ENCODE measurements at places on chromosomes 6 and 20.

DNA sequence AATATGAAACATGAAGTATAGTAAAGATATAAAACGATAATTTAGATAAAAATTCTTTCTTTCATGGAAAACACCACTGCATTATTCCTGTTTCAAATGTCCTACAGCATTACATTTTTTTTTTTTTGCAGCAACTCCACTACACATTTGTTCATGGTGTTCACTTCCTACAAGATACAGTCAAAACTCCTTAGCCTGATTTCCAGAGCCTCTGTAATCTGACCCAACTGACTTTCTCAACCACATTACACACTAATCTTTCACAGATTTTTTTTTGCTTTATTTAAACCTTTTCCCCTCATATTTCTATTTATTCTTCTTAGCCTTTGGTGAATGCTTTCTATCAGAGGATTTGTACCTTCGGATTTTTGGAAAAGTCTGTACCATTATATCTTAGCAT, 176.5 kb upstream of the PDE7B start:
- DNase-seq = no peak

DNA sequence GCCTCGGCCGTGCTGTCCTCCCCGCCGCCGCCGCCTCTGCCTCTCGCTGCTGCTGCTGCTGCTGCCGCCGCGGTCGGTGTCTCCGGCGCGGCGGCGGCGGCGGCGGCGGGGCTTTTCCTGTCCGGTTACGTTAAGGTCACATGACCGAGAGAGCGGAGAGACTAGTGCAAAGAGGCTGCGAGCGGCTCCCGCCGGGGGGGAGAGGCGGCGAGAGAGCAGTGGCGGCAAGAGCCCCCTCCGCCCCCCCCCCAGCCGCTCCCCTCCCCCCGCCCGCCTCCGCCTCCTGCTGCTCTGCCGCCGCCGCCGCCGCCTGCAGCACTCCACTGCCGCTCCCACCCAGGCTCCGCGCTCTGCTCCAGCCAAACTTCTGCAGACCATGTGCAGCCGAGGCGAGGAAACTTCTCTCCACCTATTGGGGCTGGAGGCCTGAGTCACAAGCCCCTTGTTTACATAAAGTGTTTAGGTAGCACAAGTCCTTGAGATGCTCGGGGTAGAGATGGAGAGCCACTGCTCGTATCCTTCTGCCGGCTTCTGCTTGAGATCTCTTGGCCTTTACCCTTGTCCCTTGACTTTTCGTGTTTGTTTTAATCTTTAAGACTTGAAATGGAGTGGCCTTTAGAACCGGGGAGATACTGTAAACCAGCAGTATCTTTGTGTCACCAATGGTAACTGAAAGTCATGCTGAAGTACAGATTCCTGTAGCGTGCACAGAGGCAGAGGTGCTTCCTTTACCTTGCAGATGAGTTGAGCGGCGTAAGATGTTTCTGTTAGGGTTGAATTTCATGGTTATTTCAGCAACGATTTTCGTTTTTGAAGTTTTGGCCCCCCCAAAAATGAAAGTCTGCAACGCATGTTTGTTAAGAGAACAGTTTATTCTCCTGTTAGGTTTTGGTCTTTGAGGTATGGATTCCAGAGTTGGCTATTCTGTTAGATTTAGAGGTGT, at the start of gene ZBTB2:
TSS of gene ZBTB2 (minus strand) at position 89 of the 943 bp plus-strand sequence. CDS start 17,922 bp downstream, outside the sequence.
- DNase-seq = peak; percentile 95

- DNase-seq = no peak
Observed at GRCh38 chr6:112591329-112591728, 244.2 kb downstream of the RFPL4B start.

GRCh38 chr6:110191477-110191876, 11.2 kb downstream of the CDC40 start:
- DNase-seq = no peak

DNA sequence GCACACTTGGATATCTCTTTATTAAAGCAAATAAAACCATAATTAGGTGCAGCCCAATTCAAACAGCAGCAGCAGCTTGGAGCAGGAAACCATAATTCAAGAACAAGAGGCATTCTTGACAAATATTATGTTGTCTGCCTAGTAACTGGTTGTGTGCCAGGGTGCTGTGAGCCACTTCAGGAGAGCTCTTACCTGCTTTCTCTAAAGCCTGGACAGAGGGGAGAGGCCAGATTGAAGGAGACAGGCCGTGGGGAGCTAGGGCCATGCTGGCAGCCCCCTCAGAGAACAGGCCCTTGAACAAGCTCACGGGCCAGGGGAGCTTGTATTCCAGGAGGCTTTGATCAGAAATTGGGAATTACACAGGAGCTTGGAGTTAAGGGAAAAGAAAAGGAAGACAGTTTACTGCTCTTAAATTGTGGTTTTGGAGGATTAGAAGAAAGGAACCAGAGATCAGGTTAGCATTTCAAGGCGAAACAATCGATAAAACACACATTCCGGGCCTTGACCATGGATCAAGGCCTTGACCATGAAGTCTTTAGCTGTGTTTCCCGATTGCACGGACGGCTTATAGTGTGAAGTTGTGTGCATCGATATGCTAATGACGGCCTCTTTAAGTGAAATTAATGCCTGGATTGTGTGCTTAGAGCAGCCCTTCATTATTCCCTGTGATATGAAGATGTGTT, 69.8 kb upstream of the NKX2-2 start:
- no peak for DNase-seq

DNA sequence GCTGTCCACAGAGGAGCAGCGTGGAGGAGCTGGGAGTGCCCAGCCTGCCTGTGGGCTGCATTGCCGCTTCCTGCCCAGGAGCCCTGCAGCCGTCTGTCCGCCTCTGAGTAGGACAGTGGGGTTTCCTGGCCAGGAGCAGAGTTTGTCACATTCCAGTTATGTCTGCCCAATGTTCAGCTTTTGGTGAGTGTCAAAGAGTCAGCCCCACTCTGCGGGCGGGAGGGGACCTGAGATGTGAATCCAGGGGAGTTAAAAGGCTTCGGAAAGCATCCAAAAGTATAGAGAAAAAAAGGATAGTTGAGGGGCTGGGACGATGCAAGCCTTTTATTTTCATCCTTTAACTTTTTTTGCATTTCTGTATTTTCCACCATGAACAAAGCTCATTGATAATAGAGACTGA, 7.2 kb upstream of the GATA5 start:
- no peak for DNase-seq

- no peak for DNase-seq
Observed at GRCh38 chr6:37192666-37193065, 22.7 kb downstream of the PIM1 start.

GRCh38 chr20:44850272-44850671, 35.2 kb upstream of the YWHAB start:
- DNase-seq = peak; percentile 46

- DNase-seq = no peak
Observed at GRCh38 chr6:32183483-32184083, 470 bp downstream of the AGER start.

GRCh38 chr6:69696273-69696672, 100.5 kb downstream of the LMBRD1 start:
- DNase-seq = no peak

GRCh38 chr6:56677559-56677958, 34.9 kb upstream of the DST start:
- DNase-seq = no peak

- no peak for DNase-seq
Observed at GRCh38 chr6:90266905-90267621, 29.6 kb downstream of the BACH2 start.

- no peak for DNase-seq
Observed at GRCh38 chr20:53423587-53424146, 170.0 kb downstream of the ZNF217 start.

DNA sequence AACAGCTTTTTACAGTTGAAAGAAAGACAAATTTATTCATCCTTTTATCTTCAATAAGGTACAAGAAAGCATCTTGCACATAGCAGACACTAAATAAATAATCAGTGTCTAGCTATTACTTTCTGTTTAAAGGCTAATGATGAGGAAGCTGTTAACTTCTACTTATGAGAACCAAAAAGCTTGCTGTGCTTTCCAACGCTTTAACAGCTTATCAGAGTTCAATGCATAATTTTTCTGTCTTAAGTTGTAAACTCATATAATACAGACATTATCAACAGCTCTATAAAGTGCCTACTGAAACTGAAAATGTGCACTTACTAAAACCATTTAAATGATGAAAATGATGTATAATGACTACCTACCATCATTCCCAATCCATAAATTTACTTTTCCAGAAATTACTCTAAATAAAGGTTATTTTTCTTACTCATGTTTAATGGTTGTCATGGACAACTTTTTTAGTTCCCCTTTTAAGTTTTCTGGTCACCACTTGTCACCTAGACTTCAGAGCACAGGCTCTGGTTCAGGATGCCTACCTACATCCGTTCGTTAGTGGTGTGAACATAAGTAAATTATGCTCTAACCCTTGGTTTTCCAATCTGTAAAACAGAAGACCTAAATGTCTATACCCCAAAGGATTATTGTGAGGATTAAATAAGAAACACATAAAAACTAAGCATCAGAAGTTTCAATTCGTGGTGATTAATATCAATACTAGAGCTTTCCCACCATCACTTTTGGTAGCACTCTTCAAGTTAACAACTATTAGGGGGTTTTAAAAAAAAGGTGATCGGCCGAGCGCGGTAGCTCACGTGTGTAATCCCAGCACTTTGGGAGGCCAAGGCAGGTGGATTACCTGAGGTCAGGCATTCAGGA, 8.0 kb downstream of the PNISR start:
- DNase-seq = no peak

- peak; percentile 62 for DNase-seq
Observed at GRCh38 chr6:39366931-39367618, 44.6 kb upstream of the KCNK16 start.

DNA sequence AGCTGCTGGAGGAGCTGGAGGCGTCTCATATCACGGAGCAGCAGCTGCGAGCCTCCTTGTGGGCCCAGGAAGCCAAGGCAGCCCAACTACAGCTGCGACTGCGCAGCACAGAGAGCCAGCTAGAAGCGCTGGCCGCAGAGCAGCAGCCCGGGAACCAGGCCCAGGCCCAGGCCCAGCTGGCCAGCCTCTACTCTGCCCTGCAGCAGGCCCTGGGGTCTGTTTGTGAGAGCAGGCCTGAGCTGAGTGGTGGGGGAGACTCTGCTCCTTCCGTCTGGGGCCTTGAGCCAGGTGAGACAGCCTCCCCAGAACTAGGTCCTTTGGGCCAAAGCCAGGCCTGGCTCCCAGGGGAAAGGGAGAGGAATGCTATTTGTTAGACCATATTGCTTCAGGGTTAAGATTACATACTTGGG, 31.7 kb downstream of the C20orf173 start:
- DNase-seq = no peak

DNA sequence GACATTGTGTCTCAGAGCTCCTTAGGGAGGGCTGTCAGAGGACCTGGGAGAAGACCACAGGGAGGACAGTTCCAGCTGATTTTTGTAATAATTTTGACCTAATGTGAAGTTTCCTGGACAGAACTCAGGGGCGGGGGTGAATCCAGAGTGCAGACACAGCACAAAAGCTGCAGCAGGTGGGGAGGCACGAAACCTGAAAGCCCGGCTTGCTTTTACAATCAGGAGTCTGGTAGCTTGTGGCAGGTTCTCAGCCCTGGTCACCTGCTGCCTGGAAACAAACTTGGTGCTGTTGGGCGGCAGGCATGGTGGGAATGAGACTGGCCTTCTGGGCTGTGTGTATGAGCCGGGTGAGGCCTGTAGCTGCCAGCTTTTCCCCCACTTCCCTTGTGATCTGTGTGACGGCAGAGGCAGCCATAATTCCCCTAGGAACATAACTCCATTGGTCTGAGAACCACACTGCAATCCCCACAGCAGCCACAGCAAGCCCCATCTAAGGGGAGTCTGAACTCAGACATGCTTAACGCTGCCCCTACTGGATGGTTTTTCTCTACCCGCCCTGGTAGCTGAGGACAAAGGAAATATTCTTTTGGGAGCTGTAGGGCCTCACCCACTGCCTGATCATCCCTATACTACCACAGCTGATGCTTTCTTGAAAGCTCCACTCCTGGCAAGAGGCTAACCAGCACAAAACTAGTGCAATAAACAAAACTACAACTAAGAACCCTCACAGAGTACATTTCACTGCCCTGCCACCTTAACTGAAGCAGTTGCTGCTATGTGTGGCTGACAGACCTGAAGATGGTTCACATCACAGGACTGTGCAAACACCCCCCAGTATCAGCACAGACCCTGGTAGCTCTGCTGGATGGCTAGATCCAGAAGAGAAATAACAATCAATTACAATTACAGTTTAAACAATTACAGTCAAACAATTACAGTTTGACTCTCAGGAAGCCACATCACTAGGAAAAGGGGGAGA, 1055.1 kb upstream of the GJE1 start:
- peak; percentile 81 for DNase-seq

DNA sequence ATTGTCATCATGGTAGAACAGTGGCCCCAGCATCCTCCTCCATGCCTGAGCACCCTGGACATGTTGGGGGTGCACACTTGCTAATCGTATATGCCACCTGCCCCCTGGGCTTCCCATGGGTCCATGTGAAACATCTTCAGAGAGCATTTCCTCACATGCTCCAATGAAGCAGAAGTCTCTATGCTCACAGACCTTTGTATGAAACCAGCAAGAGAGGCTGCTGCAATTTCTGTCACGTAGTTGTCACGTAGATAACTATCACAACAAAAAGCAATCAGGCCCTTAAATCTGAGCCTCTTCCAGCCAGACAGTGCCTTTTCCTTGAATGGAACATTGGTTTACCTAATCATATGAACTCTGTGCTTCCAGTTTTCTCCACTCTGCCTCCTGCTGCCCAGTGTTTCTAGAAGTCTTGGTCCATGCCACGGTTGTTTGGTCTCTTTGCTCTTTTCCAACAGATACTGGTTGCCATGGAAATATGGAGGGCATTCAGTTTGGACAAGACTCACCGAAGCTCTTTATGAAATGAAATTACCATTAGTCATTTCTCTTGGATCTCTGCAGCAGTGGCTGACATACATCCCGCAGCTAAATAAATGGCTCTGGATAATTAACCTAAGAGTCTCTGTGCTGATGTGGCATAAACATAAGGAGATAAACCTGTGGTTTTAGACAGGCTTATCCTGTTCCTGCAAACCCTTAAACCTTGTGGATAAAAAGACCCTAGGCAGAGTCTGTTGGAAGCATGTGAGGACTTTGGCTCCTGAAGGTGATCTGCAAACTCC, 172.8 kb upstream of the SYNDIG1 start:
- peak; percentile 9 for DNase-seq
